Stimulated activated CD4-positive, alpha-beta T cell treated with anti-CD3 and anti-CD28 coated beads, TNF-alpha, amount 100 ng/mL, for 1 hour (primary cell): ENCODE measurements at places on chromosomes 7 and 10.

GRCh38 chr10:95728526-95728925 lies 27.4 kb upstream of the ENTPD1 start:
- DNase-seq: no peak

GRCh38 chr7:72805526-72806494 lies 22.2 kb downstream of the TYW1B start:
- no peak for DNase-seq

GRCh38 chr10:132465193-132465888 lies 68.3 kb downstream of the PWWP2B start:
- no peak for DNase-seq

DNA sequence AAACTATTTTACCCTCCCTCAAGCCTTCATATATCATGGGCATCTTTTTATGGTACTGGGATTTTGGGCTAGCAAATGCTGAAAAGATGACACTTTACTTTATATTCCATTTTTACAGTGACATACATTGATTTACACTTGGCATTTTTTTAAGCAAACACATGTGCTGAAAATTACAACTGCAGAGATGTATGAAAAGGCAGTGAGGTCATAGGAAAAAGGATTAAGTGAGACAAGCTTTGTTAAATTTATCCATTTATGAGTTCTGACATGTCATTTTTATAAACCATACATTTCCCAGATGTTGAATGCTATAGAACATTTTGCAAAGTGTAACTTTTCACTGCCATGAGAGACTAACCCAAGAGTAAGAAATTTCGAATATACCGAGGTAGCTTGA lies 68.8 kb upstream of the RSU1 start:
- DNase-seq: no peak

- no peak for DNase-seq
These were observed 63.8 kb downstream of the CALML3 start for GRCh38 chr10:5588603-5589002.

DNA sequence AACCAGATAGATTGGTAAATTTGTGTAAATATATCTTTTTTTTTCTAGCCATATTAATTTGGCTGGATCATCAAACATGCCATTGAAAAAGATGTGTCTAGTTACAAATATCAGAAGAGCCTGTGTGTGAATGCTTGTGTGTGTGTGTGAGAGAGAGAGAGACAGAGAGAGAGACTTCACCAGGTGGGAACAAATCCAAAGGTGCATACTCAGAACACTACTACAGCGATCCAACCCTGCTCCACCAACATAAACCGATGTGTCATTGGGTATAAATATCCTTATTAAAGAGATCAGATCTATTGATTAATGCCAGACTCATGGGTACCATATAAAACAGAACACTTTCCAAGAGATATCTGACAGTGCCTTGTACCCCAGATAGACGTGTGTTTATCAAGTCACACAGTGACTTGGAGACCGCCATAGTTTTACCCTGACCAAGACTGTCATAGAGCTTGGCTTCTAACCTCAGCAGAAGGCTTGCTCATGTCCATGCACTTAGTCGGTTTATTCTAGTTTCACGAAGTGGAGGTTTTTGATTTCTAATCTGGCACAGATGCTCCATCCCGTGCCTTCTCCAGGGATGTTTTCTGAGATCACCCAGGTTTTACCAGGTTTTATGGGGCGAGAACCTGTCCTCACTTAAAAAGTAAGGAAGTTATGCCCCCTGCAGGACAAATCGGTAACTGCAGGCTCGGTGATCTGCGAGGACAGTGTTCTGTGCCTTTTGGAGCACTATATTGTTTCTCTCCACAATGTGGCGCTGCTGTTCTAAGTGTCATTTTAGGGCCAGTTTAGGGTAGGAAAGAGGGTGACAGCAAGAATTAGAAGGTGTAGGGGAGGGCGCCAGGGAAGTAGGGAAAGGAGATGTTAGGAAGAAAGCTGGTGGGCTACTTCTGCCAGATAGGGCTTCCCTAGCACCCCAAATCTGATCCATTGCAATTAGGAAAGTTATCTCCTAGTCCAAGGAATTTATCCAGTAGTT lies 29.3 kb upstream of the WNT8B start:
- peak; percentile 84 for DNase-seq

- DNase-seq: no peak
These were observed 541 bp downstream of the ZSCAN25 start for GRCh38 chr7:99617192-99617781.

DNA sequence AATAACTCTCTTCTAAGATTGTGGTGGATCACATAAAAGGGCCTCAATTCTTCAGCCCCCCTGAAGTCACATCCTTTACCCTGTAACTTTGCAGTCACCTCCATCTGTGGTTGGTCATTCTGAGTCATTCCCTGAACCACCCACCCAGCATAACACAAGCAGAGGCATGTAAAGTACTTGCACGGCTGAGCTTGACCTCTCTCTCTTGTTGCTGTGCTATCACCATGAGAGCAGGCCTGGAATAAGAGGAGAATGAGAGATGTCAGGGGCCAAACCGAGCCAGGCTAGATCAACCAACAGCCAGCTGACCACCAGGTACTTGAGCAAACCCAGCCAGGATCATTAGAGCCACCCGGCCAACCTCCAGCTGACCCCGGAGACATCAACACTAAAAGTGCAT lies 13.5 kb upstream of the STK17A start:
- DNase-seq: no peak

GRCh38 chr10:118990326-118990725 lies 39.2 kb upstream of the NANOS1 start:
- DNase-seq: no peak
